ENCODE measurements at places on chromosomes 1 and 21.

DNA sequence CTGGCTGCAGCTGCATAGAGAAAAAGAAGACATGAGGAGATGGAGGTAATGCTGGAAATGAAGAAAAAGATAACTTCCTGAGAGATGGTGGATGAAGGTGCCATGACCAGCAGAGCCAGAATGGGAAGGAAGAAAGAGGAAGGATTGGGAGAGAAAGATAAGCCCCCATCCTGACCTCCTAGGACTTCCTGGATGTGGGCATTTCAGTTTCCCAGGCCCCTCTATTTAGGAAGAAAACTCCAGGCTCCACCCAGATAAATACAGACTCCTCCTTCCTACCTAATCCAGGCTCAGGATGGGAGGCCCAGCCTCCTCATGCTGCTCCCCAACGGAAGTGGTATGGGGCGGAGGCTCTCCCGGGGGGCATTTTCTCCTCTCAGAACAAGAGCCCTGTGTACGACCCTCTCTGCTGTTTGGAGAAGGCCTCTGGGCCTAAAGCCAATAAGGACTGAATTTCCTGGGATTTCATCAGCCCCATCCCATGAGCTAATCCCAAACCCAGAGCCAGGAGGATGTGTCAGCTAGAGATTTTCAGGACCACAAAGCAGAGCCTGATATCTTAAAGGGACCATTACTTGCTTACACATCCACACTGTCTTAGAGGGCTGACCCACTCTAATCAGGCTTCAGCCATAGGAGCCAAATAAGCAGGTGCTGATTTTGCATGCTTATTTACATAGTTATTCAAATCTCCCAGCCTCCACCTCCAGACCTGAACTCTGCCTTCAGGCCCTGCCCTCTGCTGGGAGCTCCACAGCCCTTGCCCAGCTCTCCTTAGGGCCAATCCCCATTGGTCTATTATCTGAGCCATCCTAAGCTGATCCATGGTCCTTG, 5.1 kb upstream of the ARHGEF2 start:
- DNase-seq = no peak

GRCh38 chr1:41383094-41383852, 22.0 kb downstream of the FOXO6 start:
- DNase-seq = no peak

DNA sequence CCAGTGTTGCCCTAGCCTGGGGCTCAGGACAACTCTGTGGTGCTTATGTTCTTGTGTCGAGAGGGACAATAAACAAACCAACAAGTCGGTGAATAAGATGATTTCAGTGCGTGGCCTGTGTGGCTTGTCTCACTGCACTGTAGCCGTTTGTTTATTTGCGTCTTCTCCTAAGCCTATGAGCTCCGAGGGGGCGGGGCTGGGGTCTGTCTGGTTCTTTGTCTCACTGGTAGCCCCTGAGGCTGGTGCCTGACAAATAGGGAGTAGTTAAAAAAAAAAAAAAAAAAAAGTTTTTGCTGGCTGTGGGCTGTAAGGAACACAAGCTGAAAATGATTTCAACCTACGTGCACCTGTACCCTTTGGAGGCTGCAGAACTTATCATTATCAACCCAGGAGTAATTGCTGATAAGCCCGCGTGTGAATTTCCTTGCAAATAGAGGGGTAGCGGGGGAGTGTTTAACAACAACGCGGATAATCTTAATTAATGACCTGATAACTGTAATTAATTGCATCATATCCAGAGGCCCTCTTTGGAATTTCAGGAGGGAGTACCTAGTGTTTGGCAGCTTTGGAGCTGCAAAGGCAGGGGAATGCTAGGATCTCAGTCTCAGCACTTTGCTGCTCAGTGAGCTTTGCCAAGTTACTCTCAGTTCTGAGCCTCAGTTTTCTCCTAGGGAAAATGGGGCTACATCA, 925 bp upstream of the ARHGEF10L start:
- DNase-seq = no peak

DNA sequence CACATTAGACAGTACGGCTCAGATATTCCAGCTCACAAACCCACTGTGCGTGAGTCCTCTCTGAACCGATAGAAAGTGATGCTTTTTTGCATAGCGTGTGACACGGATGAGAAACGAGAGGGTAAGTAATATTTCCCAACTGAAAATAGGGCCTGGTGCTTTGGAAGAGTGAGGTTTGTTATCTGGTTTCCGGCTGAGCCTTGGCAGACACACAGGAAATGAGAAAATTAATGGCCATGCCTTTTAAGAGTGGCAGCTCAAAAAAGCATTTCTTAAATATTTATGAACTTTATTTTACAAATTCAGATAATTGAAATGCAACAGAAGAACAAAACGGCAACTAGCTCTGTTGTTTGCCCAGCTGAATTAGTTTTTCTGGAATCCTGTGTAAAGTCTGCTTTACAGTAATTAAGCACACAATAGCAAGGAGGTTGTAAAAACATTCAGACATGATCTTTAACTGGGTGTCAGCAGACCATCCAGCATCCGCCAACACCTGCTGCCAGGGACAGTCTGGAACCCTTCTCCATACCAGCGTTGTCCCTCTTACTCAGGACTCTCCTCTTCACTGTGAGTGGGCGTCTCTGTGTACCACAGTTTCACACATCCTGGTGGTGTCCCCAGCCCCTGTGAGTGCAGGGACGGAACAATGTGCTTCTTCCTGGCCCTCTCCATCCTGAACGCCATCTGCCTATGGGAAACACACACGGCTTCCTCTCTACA, 155.4 kb downstream of the PGBD5 start:
- DNase-seq = no peak

DNA sequence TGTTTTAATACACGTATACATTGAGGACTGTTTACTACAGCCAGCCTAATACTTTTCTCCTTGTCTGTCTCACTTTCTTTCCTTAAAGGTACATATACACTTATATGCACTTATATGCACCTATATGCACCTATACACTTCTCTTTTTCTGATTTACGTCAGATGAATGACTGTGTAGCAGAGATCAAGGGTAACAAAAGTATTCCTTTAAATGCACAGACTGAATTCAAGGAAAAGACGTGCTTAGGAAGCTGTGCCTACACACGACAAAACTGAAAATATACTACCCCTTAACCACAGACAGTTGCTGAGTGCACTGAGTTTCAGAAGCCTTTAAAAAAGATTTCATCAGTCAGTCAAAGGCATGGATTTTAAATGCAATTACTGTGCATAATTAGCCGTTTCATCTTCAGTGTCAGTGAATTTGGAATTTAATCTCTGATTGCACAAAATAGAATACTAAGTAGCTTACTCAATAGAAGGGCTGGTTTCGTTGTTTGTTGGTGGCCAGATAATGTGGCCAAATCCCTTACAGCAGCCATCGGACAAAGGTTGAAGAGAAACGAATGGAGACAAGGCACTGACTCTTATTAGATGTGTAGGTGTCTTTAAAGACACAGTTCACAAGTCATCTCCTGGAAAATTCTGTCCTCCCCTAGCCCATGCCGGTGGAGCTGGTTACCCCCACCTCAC, 38.3 kb upstream of the TARBP1 start:
- DNase-seq = no peak

DNA sequence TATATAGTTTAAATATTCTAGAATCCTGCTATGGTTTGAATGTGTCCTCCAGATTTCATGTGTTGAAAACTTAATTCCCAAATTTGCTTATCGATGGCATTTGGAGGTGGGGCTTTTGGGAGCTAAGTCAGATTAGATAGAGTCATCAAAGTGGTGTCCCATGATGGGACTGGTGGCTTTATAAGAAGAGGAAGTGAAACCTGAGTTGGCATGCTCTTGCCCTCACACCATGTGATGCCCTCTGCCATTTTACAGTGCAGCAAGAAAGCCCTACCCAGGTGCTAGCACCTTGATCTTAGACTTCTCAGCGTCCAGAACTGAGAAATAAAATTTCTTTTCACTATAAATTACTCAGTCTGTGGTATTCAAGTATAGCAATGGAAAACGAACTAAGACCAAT, 111.3 kb downstream of the TGFB2 start:
- DNase-seq = no peak

DNA sequence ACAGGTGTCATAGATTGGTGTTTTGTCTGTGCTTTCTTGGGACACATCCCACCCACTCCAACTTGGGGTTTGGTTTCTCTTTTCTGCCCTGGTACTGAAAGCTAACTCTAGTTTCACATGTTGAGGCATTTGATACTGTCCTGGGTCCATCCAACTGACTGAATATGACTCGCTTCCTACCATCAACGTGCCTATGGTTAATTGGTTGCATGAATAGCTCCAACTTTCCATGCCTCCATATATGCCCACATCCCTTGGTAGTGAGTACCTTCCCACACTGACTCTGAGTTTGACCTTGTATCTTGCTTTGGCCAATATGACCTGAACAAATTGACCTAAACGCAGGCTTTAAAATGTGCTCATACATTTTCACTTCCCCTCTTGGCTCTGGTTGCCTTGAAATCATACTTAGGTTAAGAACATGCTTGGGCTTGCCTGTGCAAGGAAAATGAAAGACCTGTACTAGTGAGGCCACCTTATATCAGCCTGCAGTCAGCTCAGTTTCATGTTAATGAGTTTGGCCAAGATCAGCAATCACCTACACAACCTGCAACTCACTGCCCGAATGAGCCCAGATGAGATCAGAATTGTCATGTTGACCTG, 81.0 kb upstream of the KCNK2 start:
- DNase-seq = no peak

- DNase-seq = no peak
Measured at GRCh38 chr21:34559089-34559631, 47.1 kb upstream of the KCNE1 start.

DNA sequence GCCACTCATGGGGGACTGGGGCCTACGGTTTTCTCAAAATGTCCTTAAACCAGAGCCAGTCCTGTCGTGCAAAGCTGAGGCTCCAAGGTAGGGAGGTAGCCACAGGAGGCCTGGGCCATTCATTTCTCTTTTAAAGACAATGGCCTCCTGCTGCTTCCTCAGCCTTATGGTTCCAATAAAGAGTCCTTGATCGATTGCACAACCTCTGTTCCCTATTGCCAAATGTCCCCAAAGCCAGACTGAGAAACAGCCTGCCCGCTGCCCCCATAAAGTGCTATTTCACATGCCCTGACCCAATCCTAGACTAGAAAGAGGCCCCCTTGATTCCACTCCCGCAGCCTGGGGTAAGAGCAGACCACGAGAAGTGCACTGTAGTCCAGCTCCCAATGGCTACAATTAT, 166.7 kb downstream of the CLIC6 start:
- DNase-seq = no peak

DNA sequence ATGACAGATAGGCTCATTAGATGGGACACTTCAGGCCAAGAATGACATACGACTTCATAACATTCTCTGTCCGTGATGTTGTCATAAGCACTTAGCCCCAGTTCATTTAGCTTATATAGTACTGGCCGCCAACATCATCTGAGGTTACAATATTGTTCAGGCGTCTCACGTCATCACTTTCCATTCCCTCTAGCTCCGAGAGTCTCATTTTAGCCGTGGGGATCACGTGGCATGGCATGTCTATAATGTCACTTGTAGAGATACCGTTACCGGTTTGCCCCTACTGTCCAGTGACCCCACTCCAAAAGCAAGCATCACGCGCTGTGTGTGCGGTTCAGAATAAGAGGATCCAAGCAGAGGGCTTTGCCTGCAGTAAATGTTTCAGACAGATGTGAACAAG, 34.6 kb upstream of the HEATR1 start:
- no peak for DNase-seq

- no peak for DNase-seq
Measured at GRCh38 chr1:239276051-239276450, 110.3 kb upstream of the CHRM3 start.

DNA sequence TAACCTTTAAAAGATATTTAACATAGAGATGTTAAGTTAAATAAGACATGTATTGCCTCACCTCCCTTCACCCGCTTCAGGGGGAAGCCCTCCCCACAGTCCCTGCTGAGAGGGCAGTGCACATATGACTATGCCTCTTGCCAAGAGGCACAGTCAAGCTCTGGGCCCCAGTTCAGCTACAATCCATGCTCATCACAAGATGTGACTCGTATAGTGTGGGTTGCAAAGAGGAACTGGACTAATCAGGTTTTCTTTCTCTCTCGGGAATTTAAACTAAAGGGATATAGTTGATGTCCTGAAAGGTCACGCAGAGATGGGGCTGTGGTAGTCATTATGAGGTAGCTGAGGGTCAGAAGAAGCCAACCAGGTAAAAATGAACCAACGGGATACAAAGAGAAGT, 35.6 kb downstream of the LYST start:
- DNase-seq = no peak

All from nucleus accumbens (tissue), 56 donors.